ENCODE measurements at places on chromosomes 2 and 18.

GRCh38 chr18:23354625-23355024 lies 98.5 kb upstream of the RIOK3 start:
- no peak for DNase-seq

DNA sequence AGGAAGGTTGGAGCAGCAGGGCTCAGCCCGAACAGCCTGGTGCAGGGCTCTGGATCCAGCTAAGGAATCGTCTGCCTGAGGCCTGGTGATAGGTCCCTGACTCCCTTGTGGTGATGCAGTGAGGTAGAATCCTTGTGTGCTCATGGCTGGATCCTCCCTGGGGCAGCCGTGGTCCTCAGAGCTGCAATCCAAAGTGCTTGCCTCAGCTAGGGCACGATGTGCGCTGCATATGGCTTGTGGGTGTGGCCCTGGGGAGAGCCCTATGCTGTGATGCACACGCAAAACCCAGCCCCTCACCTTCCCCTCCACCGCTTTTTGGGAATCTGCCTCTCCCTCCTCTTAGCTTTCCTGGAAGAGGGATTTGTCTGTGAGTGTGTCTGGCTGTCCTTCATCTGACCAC lies 142.2 kb downstream of the DYSF start:
- no peak for DNase-seq

DNA sequence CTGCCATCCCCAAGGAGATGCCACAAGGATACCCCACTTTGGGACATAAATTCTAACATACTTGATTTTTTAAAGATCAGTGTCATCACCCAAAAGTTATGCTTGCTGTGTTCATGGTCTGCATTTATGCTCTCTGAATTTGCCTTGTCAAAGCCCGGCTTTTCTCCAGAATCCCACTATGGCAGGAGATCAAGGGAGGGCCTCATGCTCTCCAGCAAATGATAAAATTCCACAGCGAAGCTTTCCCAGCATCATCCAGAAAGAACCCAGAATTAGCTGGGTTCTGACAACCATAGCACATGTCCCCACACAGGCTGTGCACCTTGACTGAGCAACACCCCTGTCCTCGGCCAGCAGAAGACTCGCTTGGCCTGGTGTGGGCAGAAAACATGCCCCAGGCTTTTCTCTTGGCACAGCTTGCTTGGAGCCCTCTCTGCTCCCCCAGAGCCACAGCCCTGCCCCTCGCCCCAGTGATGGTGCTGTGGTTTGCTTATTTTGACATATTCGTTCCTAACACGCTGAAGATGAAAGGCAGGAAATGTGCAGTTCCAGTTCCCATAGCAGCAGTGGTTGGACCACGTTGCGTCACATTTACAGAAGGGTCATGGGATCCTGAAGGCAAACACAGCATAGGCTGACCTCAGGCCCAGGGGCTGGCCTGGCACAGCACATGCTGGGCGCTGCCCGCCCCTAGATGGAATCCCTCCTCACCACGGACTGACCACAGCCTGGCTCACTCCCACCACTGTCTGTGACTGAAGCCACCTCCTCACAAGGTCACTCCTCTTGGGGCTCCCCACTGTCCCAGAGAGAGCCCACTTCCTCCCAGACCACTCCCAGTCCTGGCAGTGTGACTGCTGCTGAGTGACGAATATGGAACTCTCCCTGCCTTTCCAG lies 14.1 kb upstream of the CHRNA1 start:
- DNase-seq, result no peak

- no peak for DNase-seq
These were observed 483.0 kb upstream of the FSIP2 start for GRCh38 chr2:185255566-185255965.

- DNase-seq, result peak; percentile 4
These were observed 88.8 kb downstream of the UXS1 start for GRCh38 chr2:106105151-106105922.

DNA sequence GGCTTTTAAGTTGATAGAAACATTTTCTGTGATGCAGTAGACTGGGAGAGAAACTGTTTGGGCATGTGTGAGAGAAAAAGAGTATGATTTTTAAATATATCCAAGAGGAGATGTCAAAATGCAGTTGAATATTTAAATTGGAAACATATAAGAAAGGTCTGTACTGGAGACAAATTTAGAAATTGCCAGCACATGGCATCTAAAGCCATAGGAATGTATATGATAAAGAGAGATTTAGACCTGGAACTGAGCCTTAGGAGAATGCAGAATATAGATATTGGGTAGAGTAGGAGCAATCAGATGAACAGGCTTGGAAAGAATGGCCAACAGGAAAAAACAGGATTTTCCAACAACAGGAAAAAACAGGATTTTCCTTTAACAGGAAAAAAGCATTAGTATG lies 680.8 kb downstream of the MBD2 start:
- DNase-seq, result no peak

DNA sequence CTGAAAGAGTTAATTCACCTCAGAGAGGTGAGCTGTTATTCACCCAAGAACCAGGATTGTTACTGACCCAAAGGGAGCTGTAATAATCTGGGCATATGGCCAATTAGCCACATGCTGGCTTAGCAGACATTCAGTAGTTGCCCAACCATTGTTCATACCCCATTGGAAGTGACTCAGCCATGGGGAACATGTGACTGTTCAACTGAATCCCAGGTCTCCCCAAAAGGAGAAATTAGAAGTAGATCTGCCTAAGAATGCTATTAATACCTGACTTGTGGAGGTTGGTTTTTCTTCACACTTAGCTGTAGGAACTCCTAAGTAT lies 272.6 kb upstream of the UBE2E3 start:
- DNase-seq, result peak; percentile 81

- DNase-seq, result peak; percentile 51
These were observed 62.8 kb upstream of the NEUROD1 start for GRCh38 chr2:181742922-181743722.

DNA sequence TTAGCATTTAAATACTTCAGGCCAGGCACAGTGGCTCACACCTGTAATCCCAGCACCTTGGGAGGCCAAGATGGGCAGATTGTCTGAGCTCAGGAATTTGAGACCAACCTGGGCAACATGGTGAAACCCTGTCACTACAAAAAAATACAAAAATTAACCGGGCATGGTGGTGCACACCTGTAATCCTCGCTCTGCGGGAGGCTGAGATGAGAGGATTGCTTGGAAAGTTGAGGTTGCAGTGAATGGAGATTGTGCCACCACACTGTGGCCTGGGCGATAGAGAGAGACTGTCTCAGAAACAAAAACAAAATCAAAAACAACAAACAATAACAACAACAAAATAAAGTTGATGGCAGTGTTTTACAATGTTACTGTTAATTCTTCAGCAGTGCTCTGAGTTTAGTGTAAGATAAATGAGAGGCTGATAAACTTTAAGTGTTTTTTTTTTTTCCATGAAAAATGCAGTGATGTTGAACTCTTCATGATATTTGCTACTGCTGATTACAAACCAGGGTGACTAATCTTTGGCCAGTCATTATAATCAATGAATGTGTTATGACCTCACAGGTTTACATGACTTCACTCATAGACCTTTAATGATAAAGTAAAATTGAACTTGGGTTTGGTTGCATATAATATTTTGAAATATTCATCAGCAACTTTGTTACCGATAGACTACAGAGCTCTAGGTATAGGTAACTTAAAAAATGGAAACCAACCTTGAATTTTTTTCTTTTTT lies 2.5 kb downstream of the ITGAV start:
- no peak for DNase-seq

GRCh38 chr2:68912732-68913131 lies 40.0 kb downstream of the GKN2 start:
- no peak for DNase-seq

Measured in NCI-H2171 treated with DMSO at 0.1 percent for 48 hours (cell line).